ENCODE measurements at places on chromosomes 6 and 20.
A peak's percentile ranks its signal among the peaks of the same experiment; 100 is the strongest.

GRCh38 chr20:59453759-59454560 lies 150.4 kb upstream of the PHACTR3 start:
- DNase-seq = no peak

- peak; percentile 97 for DNase-seq
Observed at GRCh38 chr6:487956-488355, 96.4 kb downstream of the IRF4 start.

DNA sequence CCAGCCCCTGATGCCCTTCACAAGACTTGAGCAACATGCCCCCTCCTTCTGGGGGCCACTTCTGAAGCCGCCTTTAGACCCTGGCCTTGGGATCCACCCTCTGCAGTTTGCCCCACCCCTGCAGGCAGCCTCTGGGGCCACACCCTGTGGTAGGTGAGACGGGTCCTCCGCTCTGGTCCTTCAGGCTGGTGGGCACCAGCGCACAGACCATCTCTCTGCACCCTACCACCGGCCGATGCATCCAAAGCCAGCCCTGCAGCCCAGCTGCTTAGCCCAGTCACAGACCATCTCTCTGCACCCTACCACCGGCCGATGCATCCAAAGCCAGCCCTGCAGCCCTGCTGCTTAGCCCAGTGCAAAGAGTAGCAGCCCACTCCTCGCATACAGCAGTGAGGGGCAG lies 159.3 kb upstream of the ECI2 start:
- DNase-seq = no peak

DNA sequence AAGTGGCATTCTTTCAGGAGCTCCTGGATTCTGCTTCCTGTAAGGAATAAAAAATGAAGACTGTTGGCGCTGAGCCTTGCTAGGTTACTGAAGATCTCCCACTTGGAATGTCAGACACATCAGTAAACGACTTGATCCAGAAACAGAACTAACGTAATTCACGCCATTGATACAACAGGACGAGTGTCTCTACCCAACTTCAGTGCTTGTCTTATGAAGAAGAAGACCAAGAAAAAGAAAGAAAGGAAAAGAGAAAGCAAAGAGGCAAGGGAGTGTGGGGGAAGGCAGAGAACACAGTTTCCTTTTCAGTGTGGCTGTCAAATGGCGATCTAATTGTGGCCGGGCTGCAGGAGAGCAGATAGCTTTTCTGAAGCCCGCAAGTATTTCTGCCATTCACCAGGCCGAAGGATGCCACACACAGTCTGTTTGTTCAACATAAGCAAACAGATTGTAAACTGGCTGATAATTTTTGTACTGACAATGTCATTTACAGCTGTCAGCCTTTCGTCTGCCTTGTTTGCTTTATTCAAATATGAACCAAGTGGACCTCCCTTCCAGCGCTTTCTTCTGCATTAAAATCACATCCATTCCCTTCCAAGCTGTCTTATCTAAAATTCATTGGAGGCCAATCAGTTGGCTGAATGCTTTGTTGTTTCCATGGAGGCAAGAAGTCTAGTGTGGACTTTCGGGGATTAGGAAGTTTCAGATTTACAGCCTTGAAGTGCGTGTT lies 180.6 kb downstream of the FOXA2 start:
- DNase-seq = no peak

DNA sequence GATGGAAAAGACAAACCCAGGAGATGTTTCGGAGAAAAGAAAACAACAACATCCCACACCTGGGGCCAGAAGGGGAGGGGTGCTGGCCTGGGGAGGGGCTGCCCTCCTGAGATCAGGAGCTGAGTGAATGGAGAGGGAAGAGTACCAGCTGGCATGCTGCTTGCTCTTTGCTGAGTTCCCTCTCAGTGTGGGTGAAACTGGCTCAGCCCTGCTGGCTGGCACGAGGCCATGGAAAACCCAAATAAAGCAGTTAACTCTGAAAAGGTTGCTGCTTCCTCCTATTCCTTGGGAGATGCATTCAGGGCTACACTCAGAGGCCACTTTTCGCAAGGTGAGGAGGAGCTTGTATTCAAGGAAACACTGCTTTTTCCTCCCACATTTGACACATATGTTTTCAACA lies 8.0 kb upstream of the KCNK16 start:
- no peak for DNase-seq

- no peak for DNase-seq
Observed at GRCh38 chr20:16865406-16865805, 117.2 kb downstream of the OTOR start.

DNA sequence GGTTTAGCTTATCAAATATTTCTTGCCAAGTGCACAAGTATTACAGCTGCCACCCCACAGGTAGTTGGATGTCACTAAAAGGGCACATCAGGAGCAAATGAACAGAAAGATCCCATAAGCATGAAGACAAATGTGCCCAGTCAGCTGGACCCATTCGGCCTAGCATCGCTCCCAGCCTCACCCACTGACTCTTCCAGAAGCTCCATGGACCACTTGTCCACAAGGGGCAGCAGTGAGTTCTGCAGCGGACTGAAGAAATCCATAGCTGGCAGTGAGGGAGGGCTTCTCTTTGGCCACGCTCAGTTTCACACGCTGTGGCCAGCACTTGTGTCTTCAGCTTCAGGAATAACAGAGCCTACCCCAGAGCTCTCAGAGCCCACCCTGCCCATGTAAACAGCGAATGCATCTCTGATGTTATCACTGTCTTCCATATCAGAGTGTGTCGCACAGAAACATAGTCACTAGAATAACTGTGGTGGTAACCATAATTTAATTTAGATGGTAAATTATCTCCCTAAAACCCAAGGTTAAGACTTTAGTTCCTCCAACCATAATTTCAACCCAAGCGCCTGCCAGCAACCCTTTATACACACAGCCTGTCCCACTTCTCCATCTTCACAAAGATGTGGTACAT lies 15.8 kb downstream of the CGA start:
- DNase-seq = peak; percentile 77

GRCh38 chr6:38782616-38783015 lies 67.5 kb downstream of the DNAH8 start:
- DNase-seq = no peak

GRCh38 chr20:20405623-20406022 lies 37.7 kb downstream of the INSM1 start:
- DNase-seq = no peak

DNA sequence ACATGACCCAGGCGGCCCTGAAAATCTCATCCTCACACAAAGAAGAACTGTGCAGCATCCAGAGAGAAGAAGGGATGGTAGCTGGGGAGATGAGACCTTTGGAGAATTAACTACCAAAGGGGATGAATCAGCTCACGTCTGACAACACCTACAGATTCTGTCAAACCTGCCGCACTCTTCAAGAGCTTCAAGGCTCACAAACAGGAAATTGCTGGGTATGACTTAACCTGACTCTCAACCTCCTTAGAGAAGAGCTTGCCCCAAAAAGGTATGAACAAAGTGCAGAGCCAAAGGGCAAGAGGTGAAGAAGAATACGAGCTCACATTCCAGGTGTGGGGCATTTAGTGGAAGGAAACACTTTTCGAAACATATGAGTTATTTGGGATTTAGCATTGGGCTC lies 139.8 kb downstream of the BACH2 start:
- DNase-seq = no peak

- DNase-seq = no peak
Observed at GRCh38 chr20:59729506-59729905, 125.2 kb downstream of the PHACTR3 start.

DNA sequence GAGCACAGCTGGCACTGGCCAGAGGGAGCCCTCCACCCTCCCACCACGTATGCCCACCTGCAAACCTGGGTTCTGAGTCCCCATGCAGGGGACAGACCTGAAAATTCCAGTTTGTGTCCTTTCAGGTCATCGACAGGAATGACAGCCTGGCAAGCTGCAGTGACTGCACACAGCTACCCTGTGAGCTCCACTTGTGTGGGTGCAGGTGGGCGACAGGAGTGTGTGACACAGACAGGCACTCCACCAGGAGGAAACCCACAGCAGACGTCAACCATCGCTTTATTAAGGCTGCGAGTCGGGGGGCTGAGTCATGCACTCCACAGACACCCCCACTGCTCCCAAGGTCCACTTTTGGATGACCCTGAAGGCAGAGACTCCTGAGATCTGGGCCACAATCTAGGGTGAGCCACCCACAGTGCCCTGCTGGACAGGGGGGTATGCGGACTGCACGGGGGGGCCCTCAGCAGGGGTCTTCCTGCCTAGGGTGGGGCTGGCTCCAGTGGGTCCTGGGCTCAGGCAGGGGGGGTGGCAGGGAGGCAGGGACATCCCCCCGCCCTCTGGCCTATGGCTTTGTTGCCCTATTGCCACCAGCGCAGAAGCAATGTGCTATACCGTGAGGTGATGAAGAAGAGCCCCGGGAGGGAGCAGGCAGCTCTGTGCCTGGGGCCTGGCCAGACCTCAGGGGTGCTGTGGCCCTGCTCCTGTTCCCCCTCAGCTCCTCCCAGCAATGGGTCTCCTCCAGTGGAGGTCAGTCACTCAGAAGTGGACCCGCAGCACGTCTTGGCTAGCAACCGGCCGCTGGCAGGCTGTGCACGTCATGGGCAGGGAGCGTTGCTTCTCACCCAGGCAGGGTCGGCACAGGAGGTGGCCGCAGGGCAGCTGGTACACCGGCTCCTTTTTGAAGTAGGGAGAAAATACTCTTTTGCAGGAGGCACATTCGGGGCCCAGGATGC lies 25.1 kb upstream of the AVP start:
- no peak for DNase-seq

GRCh38 chr20:45187693-45188092 lies 13.0 kb downstream of the PI3 start:
- DNase-seq = no peak

- DNase-seq = no peak
Observed at GRCh38 chr6:12088531-12088930, 76.4 kb downstream of the HIVEP1 start.

DNA sequence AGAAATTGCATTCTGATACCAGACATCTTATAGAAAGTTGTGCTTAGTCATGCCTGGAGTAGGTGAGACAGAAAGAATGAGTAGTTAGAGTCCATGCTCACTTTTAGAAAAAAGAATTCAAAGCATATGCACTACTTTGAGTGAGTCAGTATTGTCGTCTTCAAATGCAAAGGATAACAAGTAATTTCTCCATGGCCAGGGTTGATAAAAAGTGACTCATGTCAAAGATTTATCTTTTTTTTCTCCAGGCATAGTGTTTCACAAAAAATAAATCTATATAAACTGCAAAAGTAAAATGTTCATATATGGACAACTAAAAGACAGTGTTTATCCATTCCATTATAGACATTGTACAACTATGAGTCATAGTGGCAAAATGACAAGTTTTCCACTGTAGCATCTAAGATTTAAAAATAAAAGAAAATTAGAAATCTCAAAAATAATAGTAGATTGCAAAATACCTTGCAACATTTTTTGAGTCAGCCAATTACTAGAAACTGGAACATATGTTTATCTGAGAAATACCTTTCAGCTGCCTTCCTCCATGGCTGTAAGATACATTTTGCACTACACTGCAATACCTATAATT lies 329.6 kb downstream of the GRIK2 start:
- DNase-seq = no peak

DNA sequence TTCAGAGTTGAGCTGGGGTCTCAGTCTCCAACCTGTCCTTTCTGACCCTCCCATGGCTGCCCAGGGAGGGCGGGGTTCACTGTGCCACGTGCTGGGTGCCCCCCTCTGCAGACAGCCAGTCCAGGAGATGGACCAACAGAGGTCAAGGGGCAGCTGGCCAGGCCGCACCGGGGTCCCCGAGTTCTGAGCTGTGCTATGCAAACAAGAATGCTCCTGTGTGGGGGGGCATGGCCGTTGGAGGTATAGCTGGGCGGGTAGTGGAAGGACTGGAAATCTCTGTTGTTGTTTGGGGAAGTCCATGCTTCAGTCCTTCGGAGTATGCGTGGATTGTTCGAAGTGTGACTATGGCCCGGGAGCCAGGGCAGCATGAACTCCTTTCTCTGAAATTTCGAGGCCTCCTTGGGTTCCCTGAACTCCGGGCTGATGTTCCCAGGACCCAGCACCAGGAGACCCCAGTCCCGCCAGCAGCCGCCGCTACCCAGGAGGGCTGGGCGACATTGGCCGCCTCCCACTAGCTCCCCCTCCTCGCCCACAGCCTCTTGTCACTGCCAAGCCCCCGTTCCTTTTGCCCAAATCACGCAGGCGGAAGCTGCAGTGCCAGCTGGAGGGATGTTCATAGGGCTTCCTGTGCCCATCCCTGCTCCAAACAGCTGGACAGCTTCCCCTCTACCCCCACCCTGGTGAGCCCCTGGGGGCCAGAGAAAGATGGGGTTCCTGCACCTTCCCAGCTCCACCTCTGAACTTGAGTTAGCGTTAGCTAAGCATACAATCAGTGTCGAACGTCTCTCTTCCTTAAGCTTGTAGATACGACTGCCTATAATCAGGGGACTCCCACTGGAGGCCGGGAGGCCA lies 126.6 kb downstream of the TAF4 start:
- DNase-seq = no peak

- DNase-seq = peak; percentile 66
Observed at GRCh38 chr6:113856375-113856624, 845 bp upstream of the MARCKS start.

DNA sequence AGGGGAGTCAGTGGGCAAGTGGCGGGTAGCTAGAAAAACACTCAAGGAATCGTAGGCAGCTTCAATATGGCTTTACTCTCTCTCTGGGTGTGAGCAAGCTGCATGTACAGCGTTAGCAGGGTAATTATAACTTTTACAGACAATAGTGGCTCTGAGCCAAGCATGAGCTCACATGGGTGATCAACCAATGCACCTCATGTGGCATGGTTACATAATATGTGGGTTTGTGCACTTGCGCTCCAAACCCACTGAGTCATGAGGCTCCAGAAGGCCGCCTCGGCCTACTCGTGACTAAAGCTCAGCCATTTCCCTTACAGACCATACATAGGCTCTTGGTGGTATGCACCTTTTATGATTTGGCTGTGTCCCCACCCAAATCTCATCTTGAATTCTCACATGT lies 78.4 kb upstream of the FBXL4 start:
- DNase-seq = no peak

DNA sequence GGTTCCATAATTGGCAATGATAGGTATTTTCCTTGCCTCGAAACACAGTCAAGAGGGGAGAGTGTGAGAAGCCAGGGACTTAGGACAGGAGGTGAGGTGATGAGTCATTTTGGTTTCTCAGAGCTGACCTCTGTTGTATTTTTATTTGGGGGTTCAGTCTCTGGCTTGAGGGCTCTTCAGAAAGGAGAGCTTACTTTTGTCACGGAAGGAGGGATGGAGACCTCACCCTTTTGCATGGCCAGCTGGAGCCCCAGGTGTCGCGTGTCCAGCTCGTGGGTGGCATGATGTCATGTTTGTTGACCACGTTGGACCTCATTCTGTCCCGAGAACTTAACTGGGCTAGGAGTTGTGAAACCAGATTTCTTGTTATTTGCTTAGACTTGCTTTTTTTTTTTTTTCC lies 293.9 kb downstream of the QKI start:
- no peak for DNase-seq

DNA sequence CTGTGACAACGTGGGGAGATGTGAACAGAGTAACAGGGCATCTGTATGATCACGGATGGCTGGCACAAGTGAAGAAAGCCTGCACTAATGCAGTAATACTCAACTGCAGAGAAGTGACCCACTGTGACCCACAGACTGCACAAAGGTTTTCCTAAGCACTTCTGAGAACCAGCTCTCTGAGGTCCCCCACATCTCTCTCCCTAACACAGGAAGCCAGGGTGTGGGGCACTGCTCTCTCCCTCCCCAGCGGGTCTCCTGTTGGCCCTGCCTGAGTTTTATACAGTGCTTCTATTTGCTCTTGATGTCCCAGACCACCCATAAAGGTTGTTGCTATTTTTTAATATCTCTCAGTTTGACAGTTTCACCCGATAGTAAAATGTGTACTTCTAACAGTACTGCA lies 11.3 kb downstream of the APMAP start:
- no peak for DNase-seq
